Glutamatergic neuron (in vitro differentiated cells): ENCODE measurements at places on chromosomes 3 and 15. TPM values are rescaled to one million over a fixed set of nuclear protein-coding genes. Genes with fewer than 3 reads are reported as not detected.

C3orf70 gene
- 44.5 TPM for total RNA-seq

AHSG gene
- not detected for total RNA-seq

RASL12 gene
- total RNA-seq, result 0.44 TPM

TMEM108 gene
- total RNA-seq, result 9.0 TPM

POC1A gene
- total RNA-seq, result 3.2 TPM

ATP8B4 gene
- total RNA-seq, result not detected

TM6SF1 gene
- total RNA-seq, result not detected

GRCh38 chr15:76636059-76636458 is 269.1 kb downstream of the SCAPER start:
- no peak for DNase-seq

DNA sequence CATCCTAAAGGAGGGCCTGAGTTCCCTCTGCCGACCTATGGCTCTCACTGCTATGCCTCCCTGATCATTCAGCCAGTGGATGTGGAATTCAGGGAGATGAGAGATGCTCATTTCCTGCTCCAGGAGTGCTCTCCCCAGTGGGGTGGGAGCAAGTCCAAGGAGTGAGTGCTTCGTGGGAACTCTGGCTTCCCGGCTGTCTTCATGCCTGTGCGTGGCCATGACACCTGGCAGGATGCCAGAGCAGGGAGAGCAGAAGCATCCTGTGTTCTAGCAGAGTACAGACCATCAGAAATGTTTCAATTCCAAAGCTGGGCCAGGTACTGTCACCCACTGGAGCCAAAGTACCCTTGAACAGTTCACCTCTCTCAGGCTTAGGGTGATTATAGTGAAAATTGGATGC is 45.1 kb downstream of the APH1B start:
- DNase-seq, result no peak

DNA sequence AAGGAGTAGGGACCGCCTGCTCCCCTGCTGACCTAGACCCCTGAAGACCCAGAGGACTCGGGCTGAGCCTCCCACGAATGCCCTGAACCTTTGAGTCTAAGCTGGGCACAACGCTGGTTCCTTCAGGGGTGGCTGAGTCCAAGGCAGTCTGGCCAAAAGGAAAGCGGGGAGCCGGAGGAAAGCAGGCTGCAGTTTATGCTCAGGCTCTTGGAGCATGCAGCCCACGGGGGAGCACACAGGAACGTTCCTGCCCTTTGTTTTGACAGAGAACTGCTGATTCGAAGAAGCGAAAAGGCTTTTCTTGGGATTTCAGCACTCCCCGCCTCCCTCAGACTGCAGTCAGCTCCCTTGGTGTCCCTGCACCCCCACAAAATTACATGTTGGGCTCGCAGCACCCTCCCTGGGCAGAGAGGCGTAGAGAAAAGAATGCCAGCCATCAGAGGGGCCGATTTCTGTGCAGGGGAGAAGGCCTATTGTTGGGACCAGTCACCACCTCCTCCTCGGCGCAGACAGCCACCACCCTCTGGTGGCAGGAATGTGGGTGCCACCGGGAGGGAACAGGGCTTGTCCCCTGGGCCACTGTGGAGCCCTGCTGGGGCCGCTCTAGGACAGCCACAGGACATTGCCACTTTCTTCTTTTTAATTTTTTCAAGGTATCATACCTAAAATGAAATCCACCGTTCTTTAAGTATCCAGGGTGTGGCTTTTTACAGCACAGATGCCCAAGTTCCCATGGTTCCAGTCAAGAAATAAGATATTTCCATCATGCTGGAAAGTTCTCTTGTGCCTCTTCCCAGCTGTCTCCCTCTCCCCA is 72.2 kb downstream of the SMAD6 start:
- peak; percentile 86 for DNase-seq

GRCh38 chr15:78192826-78193594 is 41.4 kb downstream of the ACSBG1 start:
- DNase-seq, result no peak

GRCh38 chr3:66165660-66166059 is 55.1 kb upstream of the SLC25A26 start:
- DNase-seq, result no peak

- DNase-seq, result no peak
These were observed 68.7 kb downstream of the SMAD6 start for GRCh38 chr15:66770518-66771350.

DNA sequence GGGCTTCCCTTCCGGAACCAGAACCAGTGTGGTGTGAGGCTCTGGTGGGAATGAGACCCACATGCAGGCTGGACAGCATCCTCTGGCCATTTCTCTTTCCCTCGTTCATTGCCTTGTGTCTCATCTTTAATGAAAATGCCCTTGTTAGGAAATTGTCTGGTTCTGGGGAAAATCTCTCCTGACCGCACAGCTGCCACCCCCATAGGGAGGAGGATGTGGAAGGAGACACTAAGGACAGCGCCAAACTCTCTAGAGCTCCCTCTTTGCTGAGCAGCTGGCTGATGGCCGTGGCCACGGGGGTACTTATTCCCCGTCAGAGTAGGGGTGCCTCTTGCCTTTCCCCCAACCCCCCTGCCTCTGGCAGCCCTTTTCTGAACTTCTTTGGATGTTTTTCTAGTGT is 297.6 kb upstream of the C2CD4B start:
- DNase-seq, result no peak

DNA sequence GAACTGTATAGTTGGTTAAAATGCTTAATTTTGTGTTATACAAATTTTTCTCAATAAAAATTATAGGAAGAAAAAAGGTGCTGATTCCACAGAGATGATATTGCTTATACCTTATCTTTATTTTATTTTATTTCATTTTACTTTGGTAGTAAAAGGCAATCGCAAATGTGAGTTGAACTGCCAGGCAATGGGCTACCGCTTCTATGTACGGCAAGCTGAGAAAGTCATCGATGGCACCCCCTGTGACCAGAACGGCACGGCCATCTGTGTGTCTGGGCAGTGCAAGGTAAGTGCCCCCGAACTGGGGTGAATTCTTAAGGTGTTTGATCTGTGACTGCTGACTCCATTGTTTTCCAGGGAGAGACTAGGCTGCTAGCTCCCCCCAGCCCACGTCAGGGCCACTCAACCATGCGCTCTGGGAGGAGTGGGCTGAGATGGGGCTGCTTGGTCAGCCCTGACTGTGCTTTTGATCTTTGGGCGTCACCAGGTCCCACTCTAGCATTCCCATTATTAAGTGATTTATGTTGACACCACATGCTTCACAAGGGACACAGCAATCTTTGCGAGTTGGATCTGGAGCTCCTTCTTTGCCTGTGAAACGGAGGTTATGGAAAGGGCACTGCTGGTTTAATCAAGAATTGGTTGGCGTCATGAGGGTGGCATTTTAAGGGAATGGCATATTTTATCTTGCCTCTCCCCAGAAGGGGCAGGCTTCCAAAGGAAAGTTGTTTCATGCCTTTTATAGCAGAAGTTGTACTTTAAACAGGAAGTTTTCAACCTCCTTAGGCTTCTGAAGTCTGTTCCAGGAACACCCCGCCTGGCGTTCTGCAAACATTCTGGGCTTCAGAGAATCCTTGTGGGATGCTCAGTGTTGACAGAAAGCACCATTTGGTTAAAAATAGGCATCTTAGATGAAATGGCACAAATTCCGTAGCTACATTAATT is 296.5 kb downstream of the THSD4 start:
- DNase-seq, result no peak

GRCh38 chr3:60571511-60571910 is 679.7 kb downstream of the FHIT start:
- DNase-seq, result no peak

DNA sequence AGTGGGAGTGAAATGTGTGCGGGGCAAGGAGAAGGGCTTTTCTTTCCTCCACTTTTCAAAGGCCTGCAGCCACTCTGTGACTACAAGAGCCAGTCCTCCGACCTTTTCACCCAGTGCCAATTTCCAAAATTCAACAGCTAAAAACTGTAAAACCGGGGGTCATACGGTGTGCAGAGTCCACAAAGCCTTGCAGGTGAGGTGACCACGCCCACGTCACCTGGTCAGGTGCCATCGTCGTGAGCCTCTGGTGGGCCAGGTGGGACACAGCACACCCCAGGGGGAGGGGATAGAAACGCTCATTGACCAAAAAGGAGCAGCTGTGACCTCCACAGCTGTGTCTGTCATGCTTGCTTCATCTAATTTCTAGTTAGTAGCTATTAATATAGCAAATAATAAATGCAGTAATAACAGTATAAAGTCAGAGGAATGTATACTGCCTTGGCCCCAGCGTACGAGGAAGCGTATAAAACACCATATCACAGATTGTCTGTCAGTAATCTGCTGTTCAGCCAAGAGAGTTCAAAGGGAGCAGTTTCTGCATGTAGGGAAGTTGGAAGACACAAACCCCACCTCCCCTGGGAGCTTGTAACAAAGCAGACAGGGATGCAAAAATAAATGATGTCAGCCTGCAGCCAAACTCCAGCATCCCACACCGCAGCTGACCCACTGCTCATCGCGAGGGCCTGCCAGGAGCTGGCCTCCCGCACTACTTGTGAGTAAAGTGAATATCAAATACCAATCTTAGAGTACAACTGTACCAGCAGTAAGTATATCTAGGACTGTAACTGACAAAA is 86.7 kb downstream of the VGLL4 start:
- DNase-seq, result peak; percentile 70

DNA sequence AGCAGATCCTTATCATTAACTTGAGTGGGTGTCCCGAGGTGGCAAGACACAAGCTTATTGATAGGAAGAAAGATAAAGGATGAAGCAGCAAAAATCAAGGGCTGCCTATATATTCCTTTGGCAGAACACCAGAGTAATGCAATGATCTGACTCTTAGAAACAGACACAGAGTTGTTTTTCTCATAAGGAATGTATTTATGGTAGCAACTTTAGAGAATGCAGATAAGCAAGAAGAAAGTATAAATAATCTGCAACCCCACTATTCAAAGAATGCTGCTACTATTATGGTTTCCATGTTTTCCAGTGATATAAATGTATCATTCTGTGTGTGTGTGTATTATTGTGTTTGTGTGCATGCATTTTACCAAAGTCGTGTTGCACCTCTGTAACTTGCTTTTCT is 208.3 kb downstream of the THSD4 start:
- DNase-seq, result no peak

DNA sequence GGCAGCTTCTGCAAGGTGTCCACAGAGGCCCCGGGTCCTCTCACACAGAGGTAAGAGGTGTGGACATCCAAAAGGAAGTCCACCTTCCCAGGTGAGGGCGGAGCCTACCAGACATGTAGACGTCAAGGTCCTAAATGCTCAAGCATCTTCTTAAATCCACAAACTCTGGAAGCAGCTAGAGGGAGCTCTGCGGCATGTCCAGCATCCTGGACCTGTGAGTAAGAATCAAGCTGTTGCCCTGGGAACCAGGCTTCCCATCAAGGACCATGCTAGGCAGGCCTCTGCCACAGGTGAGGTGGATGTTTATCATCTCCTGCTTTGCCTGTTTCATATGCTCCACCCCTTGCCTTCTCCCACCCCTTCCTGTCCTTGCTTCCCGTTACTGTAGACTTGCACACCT is 368.2 kb downstream of the GABRG3 start:
- no peak for DNase-seq

DNA sequence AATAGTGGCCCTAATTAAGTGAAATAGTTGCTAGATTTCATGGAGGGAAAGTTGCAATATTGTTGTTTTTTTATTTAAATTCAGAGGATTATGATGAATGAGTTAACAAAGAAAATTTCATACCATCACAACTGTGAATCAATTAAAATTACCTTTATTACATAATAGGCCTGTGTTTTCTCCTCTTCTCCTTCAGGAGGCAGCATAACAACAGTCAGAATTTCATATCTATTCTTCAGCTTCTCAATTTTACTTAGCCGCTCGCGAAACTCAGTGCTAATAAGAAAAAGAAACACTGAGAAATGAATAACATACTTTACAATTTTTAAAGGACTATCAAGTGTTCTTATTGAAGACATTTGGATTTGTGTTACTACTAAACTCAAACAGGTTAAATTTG is 29.4 kb downstream of the TTC14 start:
- DNase-seq, result no peak

- no peak for DNase-seq
These were observed 78.1 kb downstream of the ZPLD1 start for GRCh38 chr3:102512734-102513504.

- no peak for DNase-seq
These were observed 175.8 kb downstream of the FOXB1 start for GRCh38 chr15:60179786-60180391.

DNA sequence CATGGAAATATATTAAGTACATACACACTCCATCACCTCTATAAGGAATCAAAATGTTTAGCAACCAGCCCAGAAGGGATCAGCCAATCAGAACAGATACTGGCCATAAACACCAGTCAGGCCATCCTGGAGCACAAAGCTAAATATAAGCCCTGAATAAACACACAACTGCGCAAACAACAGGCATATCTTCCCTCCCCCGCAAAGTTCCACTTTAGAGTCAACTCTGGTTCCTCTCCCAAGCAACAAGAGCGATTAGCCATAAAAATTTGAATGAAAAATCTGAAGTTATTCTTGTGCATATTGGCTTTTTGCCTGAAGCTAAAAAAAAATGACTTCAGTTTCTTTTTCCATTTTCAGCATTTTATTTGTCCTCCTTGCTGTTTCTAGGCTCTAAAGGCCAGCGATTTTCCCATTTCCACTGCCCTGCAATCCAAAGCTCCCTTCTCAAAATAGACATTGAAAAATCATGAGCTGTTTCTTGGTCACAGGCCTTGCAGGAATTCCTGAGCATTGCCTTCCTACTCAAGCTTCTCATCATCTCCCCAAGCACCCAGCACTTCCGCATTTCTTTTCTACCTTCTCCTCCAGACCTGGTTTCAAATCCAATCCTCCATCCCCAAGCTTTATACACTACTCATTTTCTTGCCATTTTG is 247.9 kb downstream of the ZMAT3 start:
- DNase-seq, result no peak

GRCh38 chr3:65348398-65348995 is 660.7 kb upstream of the ADAMTS9 start:
- DNase-seq, result no peak

- DNase-seq, result no peak
These were observed 14.0 kb downstream of the ATRIP start for GRCh38 chr3:48460517-48460902.

GRCh38 chr3:186566772-186567071 is 417 bp downstream of the TBCCD1 start:
- DNase-seq, result no peak

DNA sequence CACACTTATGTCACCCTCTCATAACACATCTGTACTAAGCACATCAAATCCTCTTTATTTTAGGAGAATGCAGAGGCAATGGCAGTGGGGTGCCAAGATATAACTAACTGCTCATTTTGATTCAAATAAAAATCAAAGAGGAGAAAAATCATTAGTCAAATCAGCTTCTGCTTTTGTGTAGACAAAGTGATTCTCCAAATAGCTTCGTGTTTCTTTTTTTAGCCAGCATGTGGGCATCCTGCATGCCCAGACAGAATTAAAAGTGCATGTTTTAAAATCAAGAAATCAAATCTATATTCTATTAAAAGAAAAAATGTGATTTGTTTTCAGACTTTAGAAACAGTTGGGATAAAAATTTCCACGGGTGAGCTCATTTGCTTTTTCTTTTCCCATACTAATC is 761.3 kb upstream of the CFAP20DC start:
- DNase-seq, result no peak

- DNase-seq, result no peak
These were observed 93.3 kb downstream of the SEMA5B start for GRCh38 chr3:122934251-122934650.
